Subcutaneous preadipocyte (primary cell): ENCODE measurements at places on chromosomes 2 and 18. TPM values are rescaled to one million over a fixed set of nuclear protein-coding genes. Genes with fewer than 3 reads are reported as not detected.

DPP10 gene
- not detected in 2 replicates for total RNA-seq

MYO7B gene
- 0.37 TPM in 1 of 2 replicates, not detected in the other for total RNA-seq

SNORC gene
- total RNA-seq: 0.73 and 0.98 TPM in 2 replicates

CROCC2 gene
- total RNA-seq: 0.20 and 0.37 TPM in 2 replicates

ATG4B gene
- 39.5 and 47.0 TPM in 2 replicates for total RNA-seq

RAPGEF4 gene
- total RNA-seq: under 0.01 TPM in 1 of 2 replicates, not detected in the other

CYP26B1 gene
- 2.5 and 6.6 TPM in 2 replicates for total RNA-seq
